ENCODE measurements at places on chromosomes 4 and X.

DNA sequence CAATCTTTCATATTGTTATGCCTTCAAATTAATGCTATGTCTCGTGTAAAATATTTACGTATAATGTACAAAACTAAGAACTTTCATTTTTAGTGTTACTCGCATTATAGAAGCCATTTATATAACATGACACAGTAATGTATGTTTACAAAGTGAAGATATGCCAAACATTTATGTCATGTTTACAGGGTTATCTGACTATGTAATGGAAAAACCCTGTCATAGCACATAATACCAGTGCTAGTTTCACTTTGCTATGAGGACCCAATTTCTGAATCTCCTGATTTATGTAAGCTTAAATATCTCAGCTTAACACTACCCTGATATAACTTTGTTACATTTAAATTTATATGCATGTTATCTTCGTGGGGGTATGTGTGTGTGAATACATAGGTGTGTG lies 233.1 kb downstream of the FAT4 start:
- DNase-seq = no peak

DNA sequence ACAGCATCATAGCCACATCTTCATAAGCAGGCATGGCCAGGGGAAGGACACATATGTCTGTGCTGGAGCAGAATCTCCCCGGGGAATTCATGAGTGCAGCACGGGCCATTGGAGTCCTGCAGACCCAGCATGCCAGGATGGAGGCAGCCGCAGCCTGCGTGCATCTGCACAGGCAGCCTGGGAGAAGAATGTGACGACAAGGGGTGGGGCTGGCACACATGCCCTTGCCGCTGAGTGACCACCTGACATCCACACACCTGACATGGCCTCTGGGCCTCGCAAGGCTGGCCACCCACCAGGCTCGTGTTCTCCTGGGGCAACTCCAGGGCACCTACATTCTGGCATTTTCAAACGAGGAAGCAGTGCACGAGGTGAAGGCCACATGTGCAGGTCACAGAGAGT lies 66.2 kb upstream of the AFAP1 start:
- DNase-seq = no peak

- DNase-seq = no peak
These were observed 15.2 kb downstream of the ETDC start for GRCh38 chrX:135324463-135324862.

GRCh38 chrX:68114573-68115129 lies 318.6 kb downstream of the OPHN1 start:
- DNase-seq = no peak

GRCh38 chrX:56503941-56504673 lies 59.3 kb upstream of the UBQLN2 start:
- DNase-seq = no peak
